ENCODE measurements at places on chromosomes 7 and 10.

DNA sequence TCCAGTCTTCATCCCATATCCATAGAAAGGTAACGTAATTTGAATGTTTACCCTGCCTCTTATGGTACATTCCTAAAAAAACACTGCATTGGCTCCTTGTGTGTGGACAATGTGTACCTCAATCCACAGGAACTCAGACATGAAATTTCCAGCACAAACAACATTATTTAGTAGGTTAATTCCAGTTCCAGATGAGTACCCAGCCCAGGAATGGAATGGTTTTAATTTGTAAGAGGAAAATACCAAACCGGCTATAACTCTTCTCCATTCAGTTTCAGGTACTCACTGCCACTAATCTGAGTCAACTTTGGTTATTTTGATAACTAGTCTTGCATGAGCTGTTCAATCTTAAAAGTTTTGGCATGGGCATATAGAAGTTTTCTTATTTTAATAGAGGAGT is 39.0 kb downstream of the TFPI2 start:
- no peak for DNase-seq

DNA sequence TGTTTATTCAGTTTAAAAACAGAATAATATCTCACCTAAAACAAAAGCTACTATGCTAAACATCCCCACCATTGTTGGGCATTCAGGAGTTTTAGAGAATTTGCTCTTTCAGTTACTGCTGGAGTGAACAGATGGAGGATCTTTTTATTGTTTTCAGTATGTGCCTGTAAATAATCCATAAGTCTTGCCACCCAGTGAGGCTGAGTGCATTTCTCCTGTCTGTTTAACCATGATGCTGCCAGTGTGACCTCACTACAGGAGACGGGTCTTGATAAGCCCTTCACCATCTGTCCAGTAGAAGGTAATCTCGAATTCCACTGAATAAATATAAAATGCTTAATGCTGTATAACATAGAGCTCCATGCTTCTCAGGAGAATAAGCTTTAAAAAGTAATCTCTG is 430.9 kb downstream of the POM121L12 start:
- DNase-seq: no peak

DNA sequence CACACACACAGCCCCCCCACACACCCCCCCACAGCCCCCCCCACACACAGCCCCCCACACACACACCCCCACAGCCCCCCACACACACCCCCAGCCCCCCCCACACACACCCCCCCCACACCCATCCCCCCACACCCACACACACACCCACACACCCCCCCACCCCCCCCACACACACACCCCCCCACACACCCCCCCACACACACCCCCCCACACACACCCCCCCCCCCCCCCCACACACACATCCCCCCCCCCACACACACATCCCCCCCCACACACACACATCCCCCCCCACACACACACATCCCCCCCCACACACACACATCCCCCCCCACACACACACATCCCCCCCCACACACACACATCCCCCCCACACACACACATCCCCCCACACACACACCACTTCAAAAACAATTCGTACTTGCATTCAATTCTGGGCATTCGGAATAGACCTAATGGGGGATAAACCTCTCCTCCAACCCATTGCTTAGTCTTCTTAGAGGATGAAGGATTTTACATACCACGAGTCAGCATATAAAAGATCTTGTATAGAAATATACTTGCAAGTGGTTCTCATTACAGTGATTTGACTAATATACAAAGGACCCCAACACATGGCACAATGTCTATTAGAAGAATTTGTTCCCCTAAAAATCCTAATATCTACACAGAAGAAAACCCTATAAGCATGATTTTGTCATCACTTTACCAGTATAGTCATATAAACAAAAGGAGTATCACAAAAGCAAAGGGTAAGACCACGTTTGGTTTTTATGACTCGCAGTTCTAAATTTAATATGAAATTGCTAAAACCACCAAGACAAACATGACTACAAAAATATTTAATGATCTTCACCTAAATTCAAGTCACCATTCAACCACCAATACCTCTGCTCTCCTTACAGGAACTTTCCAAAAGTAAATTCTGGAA is 80.9 kb downstream of the DIP2C start:
- no peak for DNase-seq

GRCh38 chr7:50628434-50629084 is 63.4 kb upstream of the DDC start:
- no peak for DNase-seq

DNA sequence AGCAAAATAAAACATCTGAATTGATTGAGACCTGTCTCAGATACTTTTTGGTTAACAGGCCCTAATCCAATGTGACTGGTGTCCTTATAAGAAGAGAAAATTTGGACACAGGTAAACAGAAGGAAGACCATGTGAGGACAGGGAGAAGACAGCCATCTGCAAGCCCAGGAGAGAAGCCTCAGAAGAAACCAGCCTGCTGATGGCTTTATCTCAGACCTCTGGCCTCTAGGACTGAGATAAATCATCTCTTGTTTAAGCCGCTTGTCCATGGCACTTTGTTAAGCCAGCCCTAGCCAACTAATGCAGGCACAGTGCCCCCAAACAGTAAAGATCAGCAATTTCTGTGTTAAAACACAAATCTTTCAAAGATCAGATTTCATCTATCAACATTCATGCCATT is 41.8 kb upstream of the FIGNL1 start:
- no peak for DNase-seq

GRCh38 chr10:76086170-76086760 is 654.8 kb downstream of the LRMDA start:
- DNase-seq: no peak

DNA sequence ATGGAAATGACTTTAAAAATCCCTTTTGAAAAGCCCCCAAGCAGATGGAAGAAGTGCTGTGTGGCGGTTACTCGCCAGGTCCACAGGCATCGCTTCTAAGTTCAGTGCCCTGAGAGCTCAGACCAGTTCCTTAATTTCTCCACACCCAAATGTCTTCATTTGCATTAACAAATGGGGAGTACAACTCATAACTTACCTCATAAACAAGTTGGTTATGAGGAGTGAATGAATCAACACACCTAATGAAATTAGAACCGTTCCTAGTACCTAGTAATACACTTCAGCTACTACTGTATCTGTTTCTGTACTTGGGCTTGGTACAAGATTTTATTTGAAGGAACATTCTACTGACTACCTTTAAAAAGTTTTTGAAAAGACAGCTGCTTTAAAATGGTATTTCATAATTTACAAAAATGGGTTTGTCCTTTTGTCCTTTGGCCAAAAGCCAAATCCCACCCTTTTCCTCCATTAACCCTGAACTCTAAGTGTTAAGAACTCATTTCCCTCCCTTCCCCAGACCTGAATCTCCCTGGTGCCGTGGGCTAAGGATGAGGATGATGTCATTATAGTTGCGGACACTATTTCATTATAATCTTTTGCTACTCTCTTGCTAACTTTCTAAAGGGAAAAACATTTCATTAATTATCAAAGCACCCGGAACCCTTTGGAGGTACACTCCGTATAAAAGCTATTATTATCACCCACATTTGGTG is 221.5 kb upstream of the CELF2 start:
- DNase-seq: no peak

GRCh38 chr10:100100651-100101184 is 19.0 kb upstream of the CPN1 start:
- DNase-seq: no peak

GRCh38 chr10:102675666-102676533 is 31.6 kb downstream of the TRIM8 start:
- DNase-seq: no peak

DNA sequence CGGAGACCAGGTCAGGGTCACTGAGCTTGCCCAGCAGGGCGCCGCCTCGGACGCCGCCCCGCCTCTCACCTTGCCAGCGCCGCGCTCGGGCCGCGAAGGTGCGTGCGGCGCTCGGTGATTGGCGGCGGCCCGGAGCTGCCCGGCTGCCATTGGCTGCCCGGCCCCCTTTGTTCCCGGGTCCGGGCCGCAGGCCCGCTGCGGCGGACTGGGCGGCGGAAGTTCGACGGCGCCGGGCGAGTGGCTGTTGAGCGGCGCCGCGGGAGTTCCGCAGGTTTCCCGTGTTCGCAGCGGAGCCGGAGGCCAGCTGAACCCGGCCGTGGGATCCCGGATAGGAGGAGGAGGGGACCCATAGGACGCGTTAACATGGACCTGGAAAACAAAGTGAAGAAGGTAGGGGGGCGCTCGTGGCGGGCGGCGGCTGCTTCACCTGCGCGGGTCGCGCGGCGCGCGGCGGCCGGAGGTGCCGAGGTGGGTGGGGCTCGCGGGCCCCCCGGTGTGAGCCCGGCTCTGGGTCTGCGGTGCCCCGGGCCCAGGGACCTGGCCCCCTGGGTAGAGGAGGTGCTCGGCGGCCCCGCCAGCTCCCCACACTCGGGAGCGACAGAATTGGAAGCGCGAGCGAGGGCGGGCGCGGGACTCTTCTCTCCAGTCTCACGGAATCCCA is at the start of gene TES:
Gene TES, plus strand, starts transcription at position 195 of the 661 bp plus-strand sequence. Its CDS starts 169 bp downstream, at position 364.
- DNase-seq: no peak

DNA sequence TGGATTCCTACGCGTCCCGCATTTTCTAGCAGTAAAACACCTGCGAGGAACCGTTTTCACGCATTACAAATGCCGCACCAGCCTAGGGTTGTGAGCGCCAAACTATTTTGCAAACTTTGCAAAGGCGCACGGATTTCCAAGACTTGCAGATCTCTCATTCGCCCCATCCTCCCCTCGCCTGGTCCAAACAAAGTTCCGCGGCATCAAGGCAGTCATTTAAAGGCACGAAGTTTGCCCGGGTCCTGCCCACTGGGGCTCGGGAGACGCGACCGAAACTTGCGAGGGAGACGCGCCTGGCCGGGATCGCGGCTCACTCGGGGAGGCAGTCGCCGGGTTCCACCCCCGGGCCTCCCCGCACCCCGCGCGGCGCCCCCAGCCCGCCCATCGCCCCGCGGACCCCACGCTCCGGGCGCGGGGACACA is 613 bp downstream of the USP6NL start:
- no peak for DNase-seq

GRCh38 chr10:117928281-117928680 is 118.5 kb downstream of the RAB11FIP2 start:
- DNase-seq: no peak

DNA sequence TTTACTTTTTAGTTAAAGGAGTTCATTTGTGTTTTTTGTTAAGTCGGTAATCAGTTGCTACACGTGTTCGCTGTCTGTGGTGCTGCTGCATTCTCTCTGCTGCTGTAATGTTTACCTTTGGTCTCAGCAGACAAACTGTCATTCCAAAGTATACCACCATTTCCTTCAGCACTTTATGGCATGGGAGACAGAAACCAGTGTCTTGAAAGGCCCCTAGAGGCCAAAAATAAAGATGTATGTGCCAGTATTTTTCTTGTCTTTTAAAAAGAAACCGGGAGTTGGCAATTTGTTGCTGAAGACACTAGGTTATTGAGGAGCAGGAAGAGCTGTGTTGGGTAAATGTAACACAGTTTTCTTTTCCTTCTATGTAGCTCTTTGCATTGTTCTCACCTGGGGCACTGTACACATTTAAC is 24.1 kb downstream of the ZNF92 start:
- DNase-seq: no peak

GRCh38 chr10:8079126-8079525 is 24.6 kb downstream of the GATA3 start:
- no peak for DNase-seq
